ENCODE measurements at places on chromosomes 4 and X. TPM values are rescaled to one million over a fixed set of nuclear protein-coding genes. Genes with fewer than 3 reads are reported as not detected.

Gene GPR50
- total RNA-seq = not detected

Gene FUNDC2
- total RNA-seq = 53.5 TPM

DNA sequence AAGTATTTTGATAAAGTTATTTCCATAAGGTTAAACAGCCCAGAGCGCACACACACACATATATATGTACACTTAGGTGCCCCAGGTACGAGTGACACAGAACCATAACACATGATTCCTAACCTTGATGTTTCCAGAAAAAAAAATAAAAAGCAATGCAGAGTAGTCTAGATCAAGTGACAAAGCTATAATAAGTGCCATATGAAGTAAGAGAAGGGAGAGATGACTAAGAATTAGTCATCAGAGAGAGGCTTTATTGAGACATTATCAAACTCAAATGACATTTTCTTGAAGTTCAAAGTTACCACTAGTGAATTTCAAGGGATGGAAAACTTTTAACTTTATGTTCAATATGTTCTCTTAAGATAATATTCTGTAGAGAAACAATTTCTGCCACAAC, 215.0 kb downstream of the HTR2C start:
- DNase-seq = no peak

Gene HSPA4L
- 14.2 TPM for total RNA-seq

Gene CTBP1
- total RNA-seq = 93.1 TPM

Gene MXD4
- total RNA-seq = 27.5 TPM

- no peak for DNase-seq
These were observed 53.0 kb downstream of the POF1B start for GRCh38 chrX:85326234-85327059.

- DNase-seq = no peak
These were observed 39.8 kb downstream of the CXCL1 start for GRCh38 chr4:73908965-73909364.

Gene AFM
- total RNA-seq = not detected

DNA sequence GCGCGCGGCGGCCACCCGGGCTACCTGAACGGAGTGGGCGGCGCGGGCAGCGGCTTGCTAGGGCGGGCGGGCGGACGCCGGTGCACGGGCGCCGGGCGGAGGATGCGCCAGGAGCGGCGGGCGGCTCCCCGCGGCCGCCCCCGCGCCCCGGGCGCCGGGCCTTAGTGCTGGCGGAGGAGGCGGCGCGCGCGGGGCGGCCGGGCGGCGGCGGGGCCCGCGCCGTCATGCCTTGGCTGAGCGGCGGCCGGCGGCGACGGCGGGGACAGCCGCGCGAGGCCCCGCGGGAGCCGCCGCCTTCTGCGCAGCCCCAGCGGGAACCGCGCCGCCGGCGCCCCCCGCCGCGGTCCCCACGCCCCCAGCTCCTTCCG, 48.2 kb downstream of the CLDN34 start:
- no peak for DNase-seq

Gene SPARCL1
- total RNA-seq = 558 TPM

- no peak for DNase-seq
These were observed at the start of gene GRIA2 for GRCh38 chr4:157220371-157220881. GRIA2 (plus strand) TSS chr4:157220728; CDS start chr4:157221043, 315 bp downstream.

- DNase-seq = no peak
These were observed 3.9 kb upstream of the PDE6B start for GRCh38 chr4:621296-622070.

DNA sequence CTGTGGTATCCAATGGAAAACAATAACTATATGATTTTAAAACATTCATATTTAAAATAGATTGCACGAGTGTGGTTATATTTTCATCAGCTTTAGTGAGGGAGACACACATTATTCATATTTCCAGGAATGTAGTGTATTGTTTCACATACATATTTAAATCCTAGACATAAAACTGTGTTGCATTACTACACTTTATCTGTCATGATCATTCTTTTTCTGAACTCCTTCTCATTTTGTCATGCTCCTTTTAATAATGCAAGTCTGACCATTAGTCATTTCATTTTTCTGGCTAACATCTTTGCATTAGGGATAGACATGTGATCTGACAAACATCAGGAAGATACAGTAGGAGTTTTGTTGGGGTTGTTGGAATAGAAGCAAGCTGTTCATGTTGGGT, 1382.7 kb downstream of the PCDH7 start:
- DNase-seq = no peak

DNA sequence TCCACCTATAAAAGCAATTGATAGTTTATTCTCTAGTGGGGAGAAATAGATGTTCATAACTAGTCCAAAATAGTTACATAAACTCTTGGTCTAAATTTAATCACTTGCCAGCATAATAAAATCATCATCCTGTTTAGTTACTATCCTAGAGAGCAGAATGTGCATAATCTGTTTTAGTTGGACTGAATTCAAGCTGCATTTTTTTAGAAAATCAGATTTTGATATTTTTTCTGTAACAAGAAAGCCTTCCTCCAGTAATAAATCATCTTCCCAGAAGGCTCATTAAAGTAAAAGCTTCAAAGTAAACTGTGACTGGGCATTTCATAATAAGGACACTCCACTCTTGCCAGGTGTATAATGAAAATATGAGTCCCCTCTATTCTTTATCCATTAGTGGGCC, 453.1 kb downstream of the TRAM1L1 start:
- DNase-seq = no peak

Gene CT47B1
- not detected for total RNA-seq

Gene CSAG2
- not detected for total RNA-seq

GRCh38 chr4:138889216-138889615, 126.4 kb upstream of the NOCT start:
- no peak for DNase-seq

DNA sequence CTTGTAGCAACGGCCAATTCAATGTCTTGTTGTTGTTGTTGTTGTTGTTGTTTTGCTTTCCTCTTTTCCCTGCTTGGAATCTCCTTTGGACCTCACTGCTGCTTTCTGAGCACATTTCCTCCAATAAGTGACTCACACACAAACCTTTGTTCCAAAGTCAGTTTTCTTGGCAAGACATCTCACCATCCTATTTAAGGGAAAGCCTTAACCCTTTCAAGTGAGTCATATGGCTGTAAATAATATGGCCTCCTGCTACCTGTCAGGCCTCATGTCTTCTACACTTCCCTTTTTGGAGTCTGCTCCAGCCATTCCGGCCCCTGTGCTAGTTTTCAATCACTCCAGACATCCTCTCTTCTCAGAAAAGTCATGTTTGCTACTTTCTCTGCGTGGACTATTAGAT, 79.5 kb upstream of the MAGEB10 start:
- no peak for DNase-seq

- no peak for DNase-seq
These were observed 29.0 kb downstream of the NOP14 start for GRCh38 chr4:2934077-2934812.

DNA sequence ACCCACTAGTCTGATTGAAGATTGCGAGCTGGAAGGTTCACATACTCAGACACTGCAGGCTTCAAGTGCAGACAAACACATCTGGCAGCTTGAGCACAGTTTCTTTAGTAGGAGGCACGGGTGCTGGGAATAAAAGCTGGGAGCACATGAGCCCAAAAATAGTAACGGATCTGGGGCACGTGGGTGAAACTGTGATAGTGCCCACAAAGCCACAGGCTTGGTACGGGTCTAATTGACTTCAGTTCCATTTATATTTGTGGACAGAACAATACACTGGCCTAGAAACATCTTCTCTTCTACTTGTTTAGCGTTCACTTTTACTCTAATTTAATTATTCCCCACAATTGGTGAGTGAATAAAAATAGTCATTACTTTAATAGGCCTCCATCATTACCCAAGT, 2370.7 kb downstream of the PCDH7 start:
- no peak for DNase-seq

Gene SLC25A5
- total RNA-seq = 303 TPM

- DNase-seq = no peak
These were observed 20.1 kb downstream of the CPZ start for GRCh38 chr4:8612646-8613045.

DNA sequence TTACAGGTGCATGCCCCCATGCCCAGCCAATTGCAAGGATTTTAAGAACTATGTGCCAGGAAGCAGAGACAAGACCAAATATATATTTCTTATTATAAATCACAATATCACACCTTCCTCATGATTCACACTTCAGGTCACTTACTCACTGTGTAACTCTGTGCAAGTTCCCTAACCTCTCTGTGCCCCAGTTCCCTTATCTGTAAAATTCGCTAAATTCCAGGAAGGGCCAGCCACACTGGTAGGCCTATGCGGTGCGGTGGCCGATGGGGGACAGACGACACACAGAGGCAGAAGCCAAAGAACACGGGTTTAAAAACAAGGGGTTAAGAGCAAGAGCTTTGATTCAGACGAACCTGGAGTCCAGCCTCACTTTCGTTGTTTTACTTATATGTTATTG, 2.8 kb downstream of the TRIM2 start:
- no peak for DNase-seq

DNA sequence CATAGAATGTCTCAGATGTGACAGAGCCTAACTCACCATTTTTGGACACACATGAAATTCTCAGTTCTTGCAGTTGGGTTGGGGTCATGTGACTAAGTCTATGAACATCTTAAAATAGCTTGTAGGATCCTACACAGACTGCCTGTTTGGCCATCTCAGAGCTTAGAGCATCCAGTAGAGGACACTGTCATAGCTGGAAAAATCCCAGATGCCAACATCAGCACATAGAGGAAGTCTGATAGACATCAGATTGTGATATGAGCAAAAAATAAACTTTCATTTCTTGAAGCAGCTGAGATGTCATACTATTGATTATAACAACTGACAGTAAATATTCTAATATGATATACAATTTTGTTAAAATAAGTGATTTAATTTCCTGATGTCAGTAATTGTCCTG, 207.1 kb downstream of the TRAM1L1 start:
- DNase-seq = no peak

Gene RASL11B
- total RNA-seq = 9.3 TPM

- DNase-seq = no peak
These were observed 318.9 kb downstream of the PTTG2 start for GRCh38 chr4:38279077-38279476.

GRCh38 chr4:104465201-104465600, 29.5 kb downstream of the CXXC4 start:
- DNase-seq = no peak

DNA sequence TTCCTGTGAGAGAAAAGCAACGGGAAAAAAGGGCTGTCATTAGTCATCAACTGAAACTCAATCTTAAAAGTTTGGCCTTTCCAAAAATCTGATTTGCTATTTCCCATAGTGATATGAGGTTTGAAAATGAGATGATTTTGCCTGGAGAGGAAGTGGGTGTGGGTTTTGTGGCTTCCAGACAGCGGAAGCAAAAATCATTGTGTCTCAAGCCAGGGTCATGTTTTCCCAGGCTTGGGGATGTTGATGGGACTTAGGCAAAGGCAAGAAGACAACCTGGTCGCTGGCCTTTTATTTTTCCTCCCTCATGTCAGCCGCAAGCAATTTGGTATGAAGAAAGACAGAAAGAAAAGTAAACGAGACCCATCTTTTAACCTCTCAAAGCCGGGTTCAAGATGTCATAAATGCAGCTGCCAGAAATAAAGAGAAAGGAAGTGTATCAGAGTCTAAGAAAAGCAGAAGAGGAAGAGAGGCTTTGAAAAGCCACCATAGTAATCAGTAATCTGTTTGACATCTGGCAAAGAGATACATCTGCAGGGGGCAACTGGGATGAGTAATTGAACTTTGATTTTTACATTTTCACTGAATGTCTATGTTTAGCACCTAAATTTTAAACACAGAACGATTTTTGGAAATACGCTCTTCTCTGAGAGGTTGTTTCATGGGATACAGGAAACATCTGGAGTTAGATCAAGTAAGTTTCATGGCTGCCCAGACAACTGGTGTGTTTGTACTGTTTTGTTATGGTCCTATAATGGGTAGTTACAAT, 521.6 kb upstream of the SLIT2 start:
- DNase-seq = no peak

DNA sequence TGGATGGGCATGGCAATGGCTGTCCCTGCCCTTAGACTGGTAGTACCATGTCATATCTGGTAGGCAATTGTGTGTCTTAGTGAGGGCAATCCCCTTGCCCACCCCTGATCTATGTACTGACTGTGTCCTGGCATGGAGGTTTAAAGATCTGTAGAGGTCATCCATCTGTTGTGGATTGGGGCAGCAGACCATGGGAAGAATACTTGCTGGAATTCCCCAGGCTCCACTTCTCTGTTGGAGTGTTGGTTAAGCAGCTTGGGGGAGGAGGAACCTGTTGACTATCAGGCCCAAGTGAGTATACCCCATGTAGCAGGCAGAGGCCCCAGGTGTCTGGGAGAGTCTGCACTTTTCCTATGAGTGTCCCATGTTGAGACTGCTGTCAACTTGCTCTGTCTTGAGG, 246.7 kb upstream of the DIPK2B start:
- DNase-seq = no peak

GRCh38 chrX:39704590-39704989, 393.2 kb downstream of the BCOR start:
- DNase-seq = no peak

DNA sequence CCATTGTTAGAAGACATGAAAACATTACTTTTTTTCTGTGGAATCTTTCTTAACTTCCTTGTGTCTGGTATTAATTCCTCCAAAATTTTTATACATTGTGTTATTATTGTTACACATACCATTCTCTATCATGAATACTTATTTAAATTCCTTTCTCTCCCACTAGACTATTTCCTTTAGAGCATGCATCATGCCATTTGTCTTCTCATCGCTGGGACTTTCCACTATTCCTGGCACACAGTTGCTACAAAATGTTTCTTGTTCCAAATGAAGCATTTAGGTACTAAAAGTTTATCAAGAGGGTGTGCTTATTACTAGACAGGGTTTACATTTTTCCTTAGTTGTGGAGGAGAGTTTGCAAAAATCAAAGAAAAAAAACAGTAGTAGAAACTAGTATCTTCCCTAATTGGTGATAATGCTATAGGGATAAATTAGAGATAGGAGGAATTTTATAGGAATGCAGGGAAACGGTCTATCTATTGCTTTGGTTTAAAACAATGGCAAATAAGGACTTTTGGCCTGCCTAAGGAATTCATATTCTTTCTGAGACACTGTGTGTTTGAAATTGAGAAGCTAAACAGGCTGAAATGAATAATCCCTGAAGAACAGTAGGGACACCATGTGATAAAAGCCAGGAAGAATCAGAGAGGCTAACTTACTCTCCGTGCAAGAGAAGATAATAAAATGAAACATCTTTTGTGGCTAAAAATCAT, 187.5 kb upstream of the TBC1D9 start:
- DNase-seq = no peak

GRCh38 chr4:112083587-112084347, 61.5 kb upstream of the FAM241A start:
- DNase-seq = no peak

DNA sequence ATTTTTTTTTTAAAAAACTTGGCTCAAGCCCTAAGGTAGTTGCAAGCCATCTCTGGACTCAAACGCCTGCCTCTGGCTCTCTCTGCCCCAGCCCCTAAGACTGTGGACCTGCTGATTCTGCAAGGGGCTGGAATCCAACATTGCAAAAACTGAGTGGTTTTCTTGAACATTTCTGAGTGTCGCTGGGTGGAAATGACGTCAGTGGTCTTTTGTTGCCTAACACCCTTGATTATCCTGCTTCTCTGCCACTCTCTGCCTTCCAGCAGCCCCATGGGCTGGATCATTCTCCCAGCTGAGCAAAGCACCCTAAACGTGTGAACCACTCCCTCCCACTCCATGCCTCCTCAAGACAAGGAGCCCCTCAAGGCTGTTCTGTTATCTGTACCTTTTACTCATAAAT, 16.6 kb downstream of the BST1 start:
- no peak for DNase-seq

Gene PPEF2
- total RNA-seq = not detected

- no peak for DNase-seq
These were observed 321.7 kb downstream of the ANKRD50 start for GRCh38 chr4:124390861-124391260.
